Neural progenitor cell (in vitro differentiated cells): ENCODE measurements at places on chromosomes 4 and X.

- DNase-seq: no peak
These were observed 368.9 kb upstream of the CTSO start for GRCh38 chr4:156322592-156322991.

DNA sequence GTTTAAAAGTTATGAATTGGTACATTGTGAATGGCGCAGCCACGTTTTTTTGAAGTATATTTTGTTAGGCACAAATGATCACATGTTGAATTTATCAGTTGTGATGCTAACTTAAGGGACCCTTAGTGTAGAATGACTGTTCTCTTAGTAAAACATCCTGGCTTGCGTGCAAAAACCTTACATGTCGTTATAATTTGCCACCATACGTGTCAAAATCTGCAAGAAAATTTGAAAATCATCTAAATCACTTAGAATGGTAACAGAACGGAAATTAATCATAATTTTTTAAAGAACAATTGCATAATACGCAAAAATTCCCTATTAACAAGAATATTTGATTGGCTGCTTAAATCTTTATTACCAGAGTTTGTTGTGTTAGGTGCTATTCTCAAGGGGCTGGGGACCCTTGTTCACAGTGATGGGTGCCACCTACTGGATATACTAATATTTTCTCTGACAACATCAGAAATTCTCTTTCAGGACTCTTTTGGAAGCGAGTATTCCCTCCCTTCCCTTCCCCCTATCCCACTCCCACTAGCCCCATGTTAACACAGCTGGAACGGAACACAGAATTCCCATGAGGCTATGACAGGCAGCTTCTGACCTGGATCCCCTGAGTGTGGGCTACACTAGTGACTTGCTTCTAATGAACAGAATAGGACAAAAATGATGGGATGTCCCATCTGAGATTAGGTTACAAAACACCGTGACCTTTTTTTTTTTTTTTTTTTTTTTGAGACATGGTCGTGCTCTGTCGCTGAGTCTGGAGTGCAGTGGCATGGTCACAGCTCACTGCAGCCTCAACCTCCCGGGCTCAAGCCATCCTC, 71.8 kb downstream of the SUPT20HL2 start:
- peak; percentile 49 for DNase-seq

GRCh38 chrX:125289209-125289608, 30.5 kb upstream of the TEX13C start:
- no peak for DNase-seq

- DNase-seq: peak; percentile 45
These were observed 220.4 kb downstream of the SPRY1 start for GRCh38 chr4:123616951-123617461.

- no peak for DNase-seq
These were observed 85.1 kb upstream of the ZCCHC13 start for GRCh38 chrX:74218895-74219294.

- DNase-seq: no peak
These were observed 88.6 kb upstream of the FRMPD3 start for GRCh38 chrX:107360788-107361360.

DNA sequence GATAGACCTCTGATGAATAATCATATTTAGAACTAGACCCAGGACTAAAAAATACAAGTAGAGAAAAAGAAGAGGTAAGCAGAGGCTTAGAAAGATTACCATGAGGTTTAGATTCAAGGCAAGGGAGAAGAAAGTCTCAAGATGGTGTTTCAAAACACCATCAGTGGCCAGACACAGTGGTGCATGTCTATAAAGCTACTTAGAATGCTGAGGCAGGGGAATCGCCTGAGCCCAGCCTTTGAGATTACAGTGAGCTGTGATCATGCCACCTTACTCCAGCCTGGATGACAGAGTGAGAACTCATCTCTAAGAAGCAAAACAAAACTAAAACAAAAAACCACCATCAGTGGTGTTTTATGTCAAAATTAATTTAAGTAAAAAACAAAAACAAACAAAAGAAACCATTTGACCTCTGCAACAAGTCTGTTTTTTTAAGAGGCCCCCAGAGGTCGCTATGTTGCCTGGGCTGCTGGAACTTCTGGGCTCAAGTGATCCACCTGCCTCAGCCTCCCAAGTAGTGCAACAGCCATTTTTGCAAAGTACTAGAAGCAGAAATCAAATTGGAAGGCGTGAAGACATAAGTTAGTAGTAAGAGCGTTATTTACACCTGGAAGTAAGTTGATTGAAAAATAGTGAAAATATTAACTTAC, 784.3 kb downstream of the ADGRL3 start:
- peak; percentile 31 for DNase-seq

GRCh38 chr4:111263836-111264235, 641.0 kb upstream of the PITX2 start:
- no peak for DNase-seq

GRCh38 chr4:80447493-80447892, 112.0 kb downstream of the CFAP299 start:
- no peak for DNase-seq

DNA sequence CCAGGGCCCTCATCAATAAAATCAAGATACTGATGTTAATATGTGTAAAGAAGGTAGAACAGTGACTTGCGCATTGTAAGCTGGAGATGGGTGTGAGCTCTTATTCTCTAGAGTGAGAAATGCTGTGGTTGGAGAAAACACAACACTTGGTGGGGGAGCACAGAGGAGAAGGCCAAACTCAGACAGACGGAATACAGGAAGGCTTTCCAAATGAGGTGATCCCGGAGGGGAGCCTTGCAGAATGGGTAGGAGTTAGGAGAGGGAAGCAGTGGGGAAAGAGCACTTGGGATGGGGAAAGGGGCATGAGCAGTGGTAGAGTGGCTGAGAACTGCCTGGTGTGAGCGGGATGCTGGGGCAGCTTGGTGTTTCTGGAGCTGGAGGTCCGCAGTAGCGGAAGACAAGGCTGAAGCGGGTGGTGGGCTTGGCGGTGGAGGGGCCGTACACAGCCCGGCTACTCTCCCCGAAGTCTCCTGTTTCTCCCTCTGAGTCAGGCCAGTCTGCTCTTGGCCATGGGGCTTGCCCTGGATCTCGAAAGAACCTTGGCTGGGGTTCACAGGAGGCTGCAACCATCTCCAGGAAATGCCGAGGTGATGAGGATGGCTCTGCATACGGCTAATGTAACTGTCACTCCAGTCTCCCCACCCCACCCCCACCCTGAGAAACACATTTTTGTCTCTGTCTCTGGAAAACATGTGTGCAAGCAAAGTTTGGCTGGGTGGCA, 11.3 kb upstream of the PLAC1 start:
- DNase-seq: no peak

DNA sequence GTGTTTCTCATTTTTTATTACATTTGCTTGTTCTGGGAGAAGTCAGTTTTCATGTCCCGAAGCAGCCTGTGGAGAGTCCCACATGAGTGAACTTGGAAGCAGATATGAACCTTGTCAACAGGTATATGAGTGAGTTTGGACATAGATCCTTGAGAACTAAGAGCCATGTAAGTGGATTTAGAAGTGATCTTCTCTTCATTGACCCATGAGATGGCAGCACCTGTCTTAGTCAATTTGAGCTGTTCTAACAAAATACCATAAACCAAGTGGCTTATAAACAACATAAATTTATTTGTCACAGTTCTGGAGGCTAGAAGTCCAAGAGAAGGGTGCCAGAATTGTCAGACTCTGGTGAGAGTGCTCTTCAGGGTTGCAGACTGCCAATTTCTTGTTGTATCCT, 1043.8 kb downstream of the ADGRL3 start:
- no peak for DNase-seq

DNA sequence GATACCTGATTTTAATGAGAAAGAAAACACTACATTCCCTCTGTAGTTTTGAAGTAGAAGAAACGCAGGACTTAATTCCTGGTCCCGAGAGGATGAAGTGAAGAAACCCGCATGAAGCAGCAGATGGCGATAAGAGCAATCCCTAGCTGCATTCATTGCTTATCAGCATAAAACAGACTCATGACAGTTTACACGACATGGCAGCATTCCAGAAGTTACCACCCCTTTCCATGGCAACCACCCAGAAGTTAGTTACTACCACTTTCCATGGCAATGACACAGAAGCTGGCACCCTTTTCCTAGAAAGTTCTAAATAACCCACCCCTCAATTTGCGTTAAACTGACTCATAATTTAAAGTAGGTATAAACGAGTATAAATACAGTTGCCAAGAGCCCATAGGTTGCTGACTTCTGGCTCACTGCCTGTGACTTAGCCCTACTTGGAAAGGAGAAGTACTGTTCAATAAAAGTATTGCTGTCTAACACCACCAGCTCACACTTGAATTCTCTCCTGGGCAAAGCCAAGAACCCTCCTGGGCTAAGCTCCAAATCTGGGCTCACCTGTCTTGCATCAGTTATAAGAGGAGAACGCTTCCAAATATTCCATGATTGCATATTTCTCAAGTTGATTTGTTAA, 5.5 kb upstream of the XAGE2 start:
- DNase-seq: peak; percentile 5

GRCh38 chr4:32624943-32625603, 1904.9 kb downstream of the PCDH7 start:
- DNase-seq: no peak

- DNase-seq: no peak
These were observed 27.5 kb upstream of the DOCK11 start for GRCh38 chrX:118468122-118468521.

DNA sequence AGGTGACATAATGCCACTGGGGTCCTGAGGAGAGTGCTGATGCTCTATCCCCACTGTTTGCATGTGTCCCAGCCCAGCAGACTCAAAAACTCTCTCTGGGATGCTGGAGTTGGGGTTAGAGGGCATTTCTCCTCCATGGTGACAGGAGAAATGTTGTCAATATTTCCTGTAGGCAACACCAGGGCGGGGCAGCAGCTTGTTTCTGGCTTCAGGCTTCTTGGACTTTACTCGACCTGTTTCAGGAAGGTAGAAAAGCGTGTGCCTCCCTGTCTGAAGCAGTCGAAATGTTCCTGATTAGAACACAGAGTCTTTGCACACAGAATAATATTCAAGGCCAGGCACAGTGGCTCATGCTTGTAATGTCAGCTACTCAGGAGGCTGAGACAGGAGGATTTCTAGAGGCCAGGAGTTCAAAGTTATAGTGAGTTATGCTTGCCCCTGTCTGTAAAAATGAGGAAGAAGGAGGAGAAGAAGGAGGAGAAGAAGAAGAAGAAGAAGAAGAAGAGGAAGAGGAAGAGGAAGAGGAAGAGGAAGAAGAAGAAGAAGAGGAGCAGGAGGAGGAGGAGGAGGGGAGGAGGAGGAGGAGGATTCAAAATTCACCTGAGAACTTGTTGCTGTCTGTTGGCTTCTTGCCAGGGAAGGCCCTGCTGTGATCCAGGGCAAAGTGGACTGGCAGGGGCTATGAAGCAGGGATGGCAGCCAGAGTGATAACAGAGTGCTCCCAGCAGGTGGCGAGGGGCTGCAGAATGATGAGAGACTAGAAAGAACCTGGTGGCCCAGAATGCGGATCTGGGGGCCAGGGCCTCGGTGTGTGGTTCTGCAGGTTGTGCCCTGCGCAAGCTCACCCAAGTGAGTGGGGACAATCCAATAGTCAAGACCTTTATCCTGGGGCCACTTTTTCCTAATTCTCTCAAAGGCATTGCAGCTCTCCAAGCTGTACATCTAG, 82.9 kb downstream of the RTL5 start:
- DNase-seq: no peak

DNA sequence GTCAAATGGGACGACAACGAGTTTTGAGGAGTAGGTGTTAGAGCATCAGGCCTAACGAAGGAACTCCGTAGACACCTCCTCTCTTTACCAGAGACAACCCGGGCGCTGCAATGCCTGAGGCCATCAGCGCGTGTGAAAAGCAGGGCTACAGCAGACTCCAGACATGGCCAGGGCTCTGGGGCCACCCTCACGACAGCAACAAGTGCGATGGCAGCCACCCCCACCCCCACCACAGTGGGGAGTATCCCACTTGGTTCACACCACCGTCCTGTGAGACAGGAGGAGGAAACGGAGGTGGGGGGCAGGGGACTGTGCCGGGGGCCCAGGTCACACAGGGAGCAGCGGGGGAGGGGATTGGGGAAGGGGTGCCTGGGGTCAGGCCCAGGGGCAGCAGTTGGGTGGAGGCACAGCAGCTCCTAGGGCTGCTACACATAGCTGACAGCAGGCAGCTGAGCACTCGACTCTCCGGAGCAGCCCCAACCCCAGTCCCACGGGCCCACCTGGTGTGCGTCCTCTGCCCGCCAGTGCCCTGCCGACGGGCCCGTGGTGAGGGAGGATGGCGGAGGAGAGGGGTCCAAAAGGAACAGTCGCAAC, 8.5 kb downstream of the LRPAP1 start:
- no peak for DNase-seq

DNA sequence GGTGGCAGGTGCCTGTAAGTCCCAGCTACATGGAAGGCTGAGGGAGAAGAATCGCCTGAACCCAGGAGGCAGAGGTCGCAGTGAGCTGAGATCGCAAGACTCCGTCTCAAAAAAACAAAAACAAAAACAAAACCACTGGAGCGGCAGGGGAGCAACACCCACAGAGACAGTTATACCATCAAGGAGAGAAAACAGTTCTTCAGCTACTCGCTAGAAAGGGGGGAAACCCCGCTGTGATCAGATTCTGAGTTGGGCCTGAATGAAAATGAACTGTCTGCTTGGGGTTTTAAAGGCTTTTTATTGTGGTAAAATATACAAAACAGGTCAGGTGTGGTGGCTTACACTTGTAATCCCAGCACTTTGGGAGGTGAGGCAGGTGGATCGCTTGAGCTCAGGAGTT, 16.8 kb upstream of the IRAK1 start:
- DNase-seq: peak; percentile 17

DNA sequence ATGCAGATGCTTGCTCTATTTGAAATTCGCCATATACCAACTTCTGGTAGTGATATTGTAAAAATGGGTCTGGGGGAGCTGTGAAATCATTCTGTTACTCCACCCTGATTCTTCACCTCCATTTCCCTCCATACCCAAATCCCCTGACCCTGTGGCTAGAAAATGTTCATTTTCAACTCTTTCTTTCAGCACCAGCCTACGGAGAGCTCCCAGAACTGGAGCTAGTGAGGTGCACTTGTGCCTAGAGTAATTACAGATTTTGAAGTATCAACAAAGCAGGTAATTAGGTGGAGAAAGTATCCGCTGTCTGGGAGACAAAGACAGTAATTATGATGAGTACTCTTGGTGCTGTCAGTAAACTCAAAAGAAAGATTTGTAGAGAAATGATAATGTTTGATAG, 8.1 kb downstream of the ARHGAP36 start:
- DNase-seq: no peak

DNA sequence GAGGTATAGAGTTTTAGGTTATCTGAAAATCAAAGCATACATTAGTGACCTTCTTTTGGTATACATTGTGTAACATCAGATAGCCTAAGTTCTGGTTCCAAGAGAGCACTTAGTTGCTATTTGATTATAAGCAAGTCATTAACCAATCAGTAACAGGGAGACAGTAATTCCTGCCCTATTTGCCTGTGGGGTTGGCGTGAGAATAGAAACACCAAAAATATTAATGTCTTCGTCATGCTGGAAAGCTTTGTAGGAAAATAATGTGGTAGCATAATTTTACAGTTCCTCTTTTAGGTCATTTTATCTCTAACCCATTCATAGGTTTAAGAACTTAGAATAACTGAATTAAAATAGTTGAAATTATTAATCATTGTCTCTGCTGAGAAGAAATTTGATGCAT, 37.8 kb downstream of the NPNT start:
- no peak for DNase-seq

DNA sequence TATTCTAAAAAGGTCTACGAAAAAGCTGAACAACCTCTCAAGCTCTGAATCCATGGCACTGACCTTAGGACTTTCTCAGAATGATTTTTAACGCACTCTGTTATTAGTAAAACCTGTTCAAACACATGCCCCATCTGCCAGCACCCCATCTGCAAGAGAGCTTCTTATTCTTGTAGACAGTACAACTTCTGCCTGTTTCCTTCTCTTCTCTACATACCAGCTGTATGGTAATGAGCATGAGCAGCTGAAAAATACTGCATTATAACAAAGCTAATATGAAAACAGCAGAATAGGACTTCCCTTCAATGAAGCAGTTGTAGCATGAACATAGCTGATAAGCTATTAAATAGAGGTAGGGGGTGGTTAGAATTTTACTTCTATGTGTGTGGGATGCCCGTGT, 167.9 kb downstream of the FBXW7 start:
- DNase-seq: no peak
